ENCODE measurements at places on chromosomes 7 and 10. TPM values are rescaled to one million over a fixed set of nuclear protein-coding genes. Genes with fewer than 3 reads are reported as not detected.

GRCh38 chr7:102897211-102897631, 15.6 kb upstream of the LRRC17 start:
- peak; percentile 50 for DNase-seq

GRCh38 chr7:91346426-91346825, 82.2 kb downstream of the FZD1 start:
- DNase-seq, result no peak

DNA sequence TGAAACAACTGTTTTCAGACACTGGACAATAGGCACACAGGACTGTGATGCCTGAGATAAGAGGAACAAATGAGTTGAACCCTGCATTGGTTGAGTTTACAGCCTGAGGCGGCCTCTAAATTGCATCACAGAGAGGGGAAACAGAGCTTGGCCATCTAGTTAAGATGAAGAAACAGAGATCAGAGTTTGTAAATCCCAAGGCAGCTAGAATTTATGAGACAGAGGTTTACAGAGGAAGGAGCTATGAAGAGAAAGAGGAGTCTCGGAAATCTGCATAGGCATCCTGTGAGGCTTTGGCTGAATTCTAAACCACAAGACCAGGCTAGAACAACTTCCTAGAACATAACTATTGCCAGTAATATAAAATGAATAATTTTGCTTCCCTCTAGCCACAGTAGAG, 41.0 kb upstream of the OIT3 start:
- no peak for DNase-seq

DNA sequence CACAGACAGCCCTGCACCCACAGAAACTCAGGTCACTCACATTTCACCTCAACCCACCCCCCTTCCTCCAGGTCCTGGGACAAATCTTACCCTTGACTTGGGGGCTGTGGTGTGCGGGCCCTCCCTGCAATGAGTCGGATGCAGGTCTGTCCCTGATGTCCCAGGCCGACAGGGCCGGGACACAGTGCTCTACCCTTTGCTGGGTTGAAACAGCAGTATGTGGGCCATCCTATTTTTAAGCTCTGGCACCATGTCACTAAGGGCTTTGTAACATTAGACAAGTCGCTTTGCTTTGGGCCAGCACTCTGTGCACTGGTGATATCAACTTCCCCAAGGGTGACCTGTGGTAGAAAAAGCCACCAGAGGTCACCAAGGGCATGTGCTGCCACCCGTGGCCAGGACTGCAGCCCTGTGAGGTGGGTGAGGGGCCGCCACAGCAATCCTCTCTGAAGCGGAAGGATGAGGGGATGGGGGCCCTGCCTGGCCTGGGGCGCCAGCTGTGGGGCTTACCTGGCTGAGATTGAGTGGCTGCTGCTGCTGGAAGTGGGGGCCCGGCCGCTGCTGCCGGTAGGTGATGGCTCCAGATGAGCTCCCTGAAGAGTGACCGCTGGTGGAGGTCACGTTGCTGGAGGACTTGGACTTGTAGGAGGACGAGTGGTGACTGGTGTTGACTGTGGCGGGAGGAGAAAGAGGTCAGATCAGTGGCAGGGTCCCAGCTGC, 51.3 kb downstream of the CLEC2L start:
- DNase-seq, result no peak

GRCh38 chr10:43899224-43899959, 250.7 kb upstream of the ZNF32 start:
- DNase-seq, result no peak

The PDZD7 gene
- polyA plus RNA-seq, result 2.1 TPM

The CCL24 gene
- polyA plus RNA-seq, result 2.1 TPM

The SRGN gene
- 25.7 TPM for polyA plus RNA-seq

The EBLN1 gene
- not detected for polyA plus RNA-seq
